Stimulated activated naive CD8-positive, alpha-beta T cell treated with anti-CD3 and anti-CD28 coated beads, Interleukin-15, Interleukin-2, amounts not matched to agents 100 U/mL and 50 U/mL, for 24 hours (primary cell): ENCODE measurements at places on chromosomes 7 and 10.

DNA sequence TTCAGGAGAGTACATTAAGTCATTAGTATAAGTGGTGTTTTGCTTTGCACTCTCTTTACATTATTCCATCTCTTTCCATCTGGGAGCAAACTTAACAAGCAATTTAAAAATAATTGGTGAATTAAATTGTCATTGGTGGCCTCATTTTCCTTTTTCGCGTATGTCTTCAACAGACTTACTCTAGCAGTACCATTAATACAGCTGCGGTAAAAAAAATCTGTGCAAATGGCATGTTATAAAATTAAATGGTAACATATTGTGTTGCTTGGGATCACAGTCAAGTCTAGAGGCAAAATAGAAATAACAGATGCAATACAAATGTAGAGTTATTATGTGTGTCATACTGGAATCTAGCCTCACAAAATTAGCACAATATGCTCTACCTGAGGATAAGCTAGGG, 322.4 kb downstream of the PCDH15 start:
- DNase-seq, result no peak

- no peak for DNase-seq
These were observed 18.4 kb upstream of the GPR146 start for GRCh38 chr7:1025743-1026581.

DNA sequence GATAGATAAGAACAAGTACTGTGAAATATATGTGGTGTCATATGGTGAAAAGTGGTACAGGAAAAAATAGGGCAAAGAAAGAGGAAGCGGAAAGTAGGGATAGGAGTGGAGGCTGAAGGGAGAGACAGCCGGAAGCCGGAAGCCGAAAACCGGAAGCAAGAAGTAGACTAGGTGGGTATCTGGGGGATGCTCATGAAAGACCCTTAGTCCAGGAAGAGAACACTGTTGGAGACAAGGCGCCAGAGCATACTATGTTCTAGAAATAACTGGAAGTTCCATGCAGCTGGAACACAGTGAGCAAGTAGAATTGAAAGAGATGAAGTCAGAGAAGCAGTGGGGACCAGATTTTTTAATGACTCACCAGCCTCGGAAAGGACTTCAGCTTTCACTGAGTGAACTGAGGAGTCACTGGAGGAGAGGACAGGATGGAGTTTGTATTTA, 22.5 kb downstream of the ST8SIA6 start:
- DNase-seq, result no peak

DNA sequence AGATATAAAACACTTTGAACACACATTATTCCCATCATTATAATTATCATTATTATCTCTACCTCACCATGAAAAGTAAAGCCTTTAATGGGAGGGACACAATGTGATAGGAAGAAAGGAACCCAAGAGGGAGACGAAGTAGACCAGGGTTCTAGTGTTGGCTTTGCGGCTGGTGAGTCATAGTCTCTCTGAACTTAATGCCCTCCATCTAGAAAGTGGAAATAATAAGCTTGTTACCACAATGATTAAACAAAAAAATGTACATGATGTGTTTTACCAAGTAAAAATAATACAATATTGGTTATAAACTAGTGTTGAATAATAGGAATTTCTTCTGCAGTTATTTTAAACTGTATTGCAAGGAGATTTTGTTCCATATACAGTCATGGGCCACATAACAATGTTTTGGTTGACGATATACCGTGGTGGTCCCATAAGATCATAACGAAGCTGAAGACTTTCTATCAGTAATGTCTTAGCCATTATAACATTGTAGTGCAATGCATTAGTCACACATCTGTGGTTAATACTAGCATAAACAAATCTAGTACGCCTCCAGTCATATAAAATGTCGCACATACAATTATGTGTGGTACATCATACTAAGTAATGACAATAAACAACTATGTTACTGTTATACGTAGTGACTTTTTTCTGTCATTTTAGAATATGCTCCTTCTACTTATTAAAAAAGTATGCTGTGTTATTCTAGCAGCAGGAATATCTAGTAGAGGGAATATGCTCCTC, 450.6 kb upstream of the SORCS1 start:
- DNase-seq, result no peak

DNA sequence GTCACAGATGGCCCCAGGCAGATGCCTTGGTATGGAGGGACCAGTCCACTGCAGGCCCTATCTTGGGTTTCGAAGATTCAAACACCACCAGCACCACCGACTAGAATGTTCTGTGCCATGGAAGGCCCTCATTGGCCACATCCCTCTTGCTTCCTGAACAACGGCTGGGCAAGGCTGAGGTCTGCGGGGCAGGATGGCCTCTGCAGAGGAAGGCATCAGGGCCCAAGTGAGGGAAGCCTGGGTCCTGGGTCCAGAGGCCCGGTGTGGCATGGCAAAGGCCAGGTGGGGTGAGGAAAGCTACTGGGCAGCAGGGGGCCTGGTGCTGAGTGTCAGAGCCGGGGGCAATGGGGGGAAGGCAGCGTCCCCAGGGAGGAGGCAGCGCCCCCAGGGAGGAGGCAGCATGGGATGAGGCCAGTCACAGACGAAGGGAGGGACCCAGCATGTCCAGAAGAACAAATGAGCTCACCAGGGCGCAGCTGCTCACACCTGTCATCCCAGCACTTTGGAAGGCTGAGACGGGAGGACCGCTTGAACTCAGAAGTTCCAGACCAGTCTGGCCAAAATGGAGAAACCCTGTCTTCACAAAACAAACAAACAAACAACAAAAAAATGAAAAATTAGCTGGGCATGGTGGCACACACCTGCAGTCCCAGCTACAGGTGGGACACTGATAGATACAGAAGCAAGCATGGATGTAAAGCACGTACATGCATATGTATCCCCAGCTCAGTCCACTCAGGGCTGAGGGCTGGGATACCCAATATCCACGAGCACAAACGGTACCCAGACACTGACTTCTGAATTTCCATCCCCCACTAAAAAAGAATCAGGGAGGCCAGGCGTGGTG, 64.4 kb downstream of the PROSER2 start:
- DNase-seq, result no peak

- no peak for DNase-seq
These were observed 645.0 kb downstream of the SORCS1 start for GRCh38 chr10:106519376-106520030.

DNA sequence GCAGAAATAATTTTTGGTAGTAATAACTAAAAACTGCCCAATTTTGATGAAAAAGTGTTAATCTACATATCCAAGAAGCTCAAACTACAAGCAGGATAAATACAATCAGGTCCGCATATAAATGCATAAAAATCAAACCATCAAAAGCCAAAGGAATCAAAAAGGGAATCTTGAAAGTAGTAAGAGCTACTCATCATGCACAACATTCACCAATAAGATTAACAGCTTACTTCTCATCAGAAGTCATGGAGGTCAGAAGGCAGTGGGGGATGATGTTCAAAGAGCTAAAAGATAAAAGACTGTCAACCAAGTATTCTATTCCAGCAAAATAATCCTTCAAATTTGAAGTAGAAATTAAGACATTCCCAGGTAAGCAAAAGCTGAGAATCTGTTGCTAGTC, 76.4 kb downstream of the CRPPA start:
- no peak for DNase-seq

DNA sequence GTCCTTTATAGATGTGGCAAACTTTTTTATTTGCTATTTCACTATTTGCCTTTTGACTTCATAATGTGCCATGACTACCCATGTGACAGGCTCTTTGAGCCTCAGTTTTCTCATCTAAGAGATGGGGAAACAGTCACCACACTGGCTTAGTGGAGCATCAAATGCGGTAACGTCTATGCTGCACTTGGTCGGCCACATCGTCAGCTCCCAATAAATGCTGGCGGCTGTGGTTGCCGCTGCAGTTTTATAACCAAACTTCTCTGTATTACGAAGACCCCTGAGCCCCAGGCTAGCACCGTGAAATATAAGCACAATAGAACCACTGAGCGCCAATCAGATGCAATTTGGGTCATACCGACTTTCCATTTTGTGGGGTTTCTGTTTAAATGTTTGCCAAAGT, 56.2 kb downstream of the PARP12 start:
- no peak for DNase-seq

DNA sequence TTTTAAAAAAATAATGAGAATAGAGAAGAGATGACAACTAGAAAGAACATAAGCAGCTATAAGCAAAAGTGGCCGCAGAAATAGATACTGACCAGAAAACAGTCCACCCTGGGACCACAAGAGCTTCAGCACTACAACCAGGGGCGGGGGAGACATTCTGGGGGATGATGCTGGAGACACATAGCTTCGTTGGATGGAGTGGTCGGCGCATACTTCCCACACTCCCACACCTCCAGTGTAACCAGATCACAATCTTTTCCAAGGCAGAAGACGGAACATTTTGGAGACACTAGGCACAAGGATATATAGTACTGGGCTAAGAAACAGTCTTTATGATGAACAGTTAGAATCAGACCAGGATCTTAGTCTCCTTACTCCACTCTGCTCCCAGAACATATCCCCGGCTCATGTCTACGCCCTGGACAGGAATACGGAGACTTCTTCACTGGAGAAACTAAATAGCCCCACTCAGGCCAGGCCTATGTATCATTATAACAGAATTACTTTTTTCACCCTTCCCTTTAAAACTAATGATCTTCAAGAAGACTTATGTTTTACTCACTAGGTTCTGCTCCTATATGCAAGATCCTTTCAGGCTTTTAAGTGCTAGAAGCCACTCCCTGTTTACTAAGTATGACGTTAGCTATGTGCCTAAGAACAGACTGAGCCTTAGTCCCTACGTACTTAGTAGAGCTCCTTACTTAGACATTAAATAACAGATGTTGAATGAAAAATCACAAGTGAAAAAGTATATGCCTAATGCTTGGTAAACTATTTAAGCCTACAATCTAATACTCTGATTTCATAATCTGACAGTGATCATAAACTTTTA, 169.6 kb downstream of the SRPK2 start:
- no peak for DNase-seq

- no peak for DNase-seq
These were observed 57.0 kb upstream of the DKK1 start for GRCh38 chr10:52256832-52257691.

DNA sequence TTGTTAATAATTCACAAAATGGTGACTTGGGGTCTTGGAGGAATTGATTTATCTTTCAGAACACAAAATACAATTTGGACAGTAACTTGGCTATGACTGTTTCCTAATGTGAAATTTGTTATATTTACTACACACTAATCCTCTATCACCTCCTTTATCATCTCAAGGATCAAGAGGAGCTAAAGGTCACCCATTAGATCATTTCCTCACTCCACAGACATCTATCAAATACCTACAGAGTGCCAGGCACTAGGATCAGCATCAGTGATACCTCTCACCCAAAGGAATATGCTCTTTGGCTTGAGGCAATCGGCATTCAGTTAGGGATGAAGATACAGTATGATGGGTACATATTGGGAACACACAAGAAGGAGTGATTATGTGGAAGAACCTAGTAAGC, 132.1 kb downstream of the INHBA start:
- DNase-seq, result no peak

DNA sequence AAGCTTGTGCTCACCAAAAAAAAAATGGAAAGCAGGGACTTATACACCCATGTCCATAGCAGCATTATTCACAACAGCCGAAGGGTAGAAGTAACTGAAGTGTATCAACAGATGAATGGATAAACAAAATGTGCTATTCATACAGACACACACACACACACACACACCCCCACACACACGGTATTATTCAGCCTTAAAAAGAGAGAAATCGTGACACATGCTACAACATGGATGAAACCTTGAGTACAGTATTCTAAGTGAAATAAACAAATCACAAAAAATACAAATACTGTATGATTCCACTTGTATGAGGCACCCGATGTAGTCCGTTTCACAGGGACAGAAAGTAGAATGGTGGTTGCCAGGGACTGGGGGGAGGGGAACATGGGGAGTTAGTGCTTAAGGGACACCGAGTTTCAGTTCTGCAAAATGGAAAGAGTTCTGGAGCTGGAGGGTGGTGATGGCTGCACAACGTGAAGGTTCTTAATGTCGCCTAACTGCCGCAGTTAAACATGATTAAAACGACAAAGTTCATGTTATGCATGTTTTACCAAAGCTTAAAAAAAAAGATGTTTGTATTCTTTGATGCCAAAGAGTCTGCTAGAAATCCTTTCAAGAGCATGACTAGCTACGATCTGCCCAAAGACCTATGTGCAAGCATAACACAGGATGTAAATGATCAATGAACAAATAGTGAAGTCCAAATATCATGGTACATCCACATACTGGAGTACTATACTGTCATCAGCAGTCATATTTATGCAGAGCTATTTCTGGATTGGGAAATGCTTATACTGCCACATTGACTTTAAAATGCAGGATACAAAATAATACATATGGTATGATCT, 7.2 kb downstream of the TNS3 start:
- DNase-seq, result no peak

DNA sequence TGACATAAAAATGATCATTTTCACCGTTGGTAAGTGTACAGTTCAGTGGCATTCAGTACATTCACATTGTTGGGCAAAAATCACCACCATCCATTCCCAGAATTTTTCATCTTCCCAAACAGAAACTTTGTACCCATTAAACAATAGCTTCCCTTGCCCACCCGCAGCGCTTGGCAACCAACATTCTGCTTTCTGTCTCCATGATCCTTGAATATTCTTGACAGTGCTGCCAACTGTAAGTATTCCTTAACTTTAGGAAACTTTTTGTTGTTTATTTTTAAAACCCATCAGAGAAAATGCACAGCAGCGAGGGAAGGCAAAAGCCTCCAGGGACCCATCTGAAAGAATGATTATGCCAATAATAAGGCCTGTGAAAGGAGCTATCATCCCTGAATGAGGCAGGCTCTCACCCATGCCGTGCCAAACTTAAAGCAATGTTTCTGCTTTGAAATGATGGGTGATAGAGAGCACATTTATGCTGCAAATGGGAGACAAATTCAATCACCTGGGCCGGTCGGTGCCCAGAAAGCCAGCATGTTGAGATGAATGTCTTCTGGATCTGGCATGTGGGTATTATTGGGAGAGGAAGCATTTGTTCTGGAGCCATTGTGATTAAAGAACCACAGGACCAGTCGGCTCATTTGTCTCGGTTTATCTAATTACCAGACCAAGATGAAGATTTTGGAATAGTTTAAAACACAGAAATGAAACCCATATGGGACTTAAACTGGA, 202.1 kb upstream of the NPVF start:
- no peak for DNase-seq

GRCh38 chr7:134290286-134290685, 26.4 kb downstream of the SLC35B4 start:
- no peak for DNase-seq
